ENCODE measurements at places on chromosomes 5 and 9.

DNA sequence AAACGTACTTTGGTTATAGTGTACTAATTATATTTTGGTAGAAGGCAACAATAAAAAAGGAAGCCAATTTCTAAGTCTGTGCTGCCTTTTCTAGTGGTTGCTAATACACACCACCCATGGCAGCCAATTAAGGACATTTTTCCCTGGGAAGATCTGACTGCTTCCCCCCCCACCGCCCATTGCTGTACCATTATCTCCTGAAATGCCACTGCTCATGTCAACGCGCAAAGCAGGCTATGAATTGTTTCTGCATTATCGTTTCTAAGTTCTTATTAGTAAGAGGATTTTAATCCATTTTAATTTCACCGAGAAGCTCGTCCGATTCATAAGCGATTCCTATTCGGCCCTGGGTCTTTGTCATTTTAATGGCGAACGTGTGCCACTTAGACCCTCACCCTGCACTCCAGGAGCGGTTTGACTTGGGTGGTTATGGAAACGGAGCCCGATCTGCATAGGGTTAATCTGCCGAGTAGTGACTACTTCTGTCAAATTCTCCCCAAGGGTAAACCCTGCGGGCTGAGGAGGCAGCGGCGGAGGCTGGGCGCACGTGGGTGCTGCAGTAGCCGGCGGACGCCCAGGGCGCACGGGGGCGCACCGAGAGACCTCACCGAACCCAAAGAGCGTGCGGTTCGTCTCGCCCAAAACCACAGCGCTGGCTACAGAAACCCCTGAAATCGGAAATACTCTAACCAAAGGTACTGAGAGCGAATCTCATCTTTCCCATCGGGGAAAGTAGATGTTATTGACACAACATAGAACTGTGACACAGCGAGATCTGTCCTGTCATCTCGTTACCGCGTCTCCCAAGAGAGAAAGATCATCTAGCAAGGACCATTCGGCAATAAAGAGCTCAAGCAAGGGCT is 55.8 kb upstream of the SHC3 start:
- peak; percentile 32 for DNase-seq

DNA sequence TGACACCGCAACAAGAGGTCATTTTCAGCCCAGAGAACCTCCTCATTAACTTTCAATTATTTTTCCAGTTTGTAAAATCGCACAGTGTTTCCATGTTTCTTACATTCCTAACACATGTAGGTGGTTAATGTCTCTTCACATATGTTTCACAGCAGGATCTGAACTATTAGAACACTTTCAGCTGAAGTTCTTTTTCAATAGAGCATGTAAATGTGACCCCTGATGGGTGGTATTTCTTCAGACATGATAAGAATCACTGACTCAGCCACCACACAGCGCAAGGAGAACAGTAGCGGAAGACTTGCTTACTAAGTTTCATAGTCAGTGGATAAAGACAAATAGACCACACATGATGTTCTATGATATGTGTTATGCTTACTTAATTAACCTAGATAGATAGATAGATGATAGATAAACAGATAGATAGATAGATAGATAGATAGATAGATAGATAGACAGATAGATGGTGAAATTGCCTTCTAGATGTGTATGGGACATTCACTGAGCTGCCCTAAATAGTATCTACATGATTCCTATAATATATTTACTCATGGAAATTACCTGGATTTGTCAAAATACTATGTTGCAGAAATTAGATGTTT is 1992.1 kb upstream of the NUDT12 start:
- DNase-seq = no peak

DNA sequence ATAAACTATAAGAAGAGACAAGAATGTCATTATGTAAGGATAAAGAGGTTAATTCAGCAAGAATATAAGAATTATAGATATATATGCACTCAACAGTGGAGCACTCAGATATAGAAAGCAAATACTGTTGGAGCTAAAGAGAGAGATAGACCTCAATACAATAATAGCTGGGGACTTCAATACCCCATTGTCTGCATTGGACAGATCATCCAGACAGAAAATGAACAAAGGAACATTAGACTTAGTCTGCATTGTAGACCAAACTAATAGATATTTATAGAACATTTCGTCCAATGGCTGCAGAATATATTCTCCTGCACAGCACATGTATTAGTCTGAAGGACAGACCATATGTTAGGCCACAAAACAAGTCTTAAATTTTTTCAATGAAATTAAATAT is 777.1 kb downstream of the CDH18 start:
- DNase-seq = no peak

DNA sequence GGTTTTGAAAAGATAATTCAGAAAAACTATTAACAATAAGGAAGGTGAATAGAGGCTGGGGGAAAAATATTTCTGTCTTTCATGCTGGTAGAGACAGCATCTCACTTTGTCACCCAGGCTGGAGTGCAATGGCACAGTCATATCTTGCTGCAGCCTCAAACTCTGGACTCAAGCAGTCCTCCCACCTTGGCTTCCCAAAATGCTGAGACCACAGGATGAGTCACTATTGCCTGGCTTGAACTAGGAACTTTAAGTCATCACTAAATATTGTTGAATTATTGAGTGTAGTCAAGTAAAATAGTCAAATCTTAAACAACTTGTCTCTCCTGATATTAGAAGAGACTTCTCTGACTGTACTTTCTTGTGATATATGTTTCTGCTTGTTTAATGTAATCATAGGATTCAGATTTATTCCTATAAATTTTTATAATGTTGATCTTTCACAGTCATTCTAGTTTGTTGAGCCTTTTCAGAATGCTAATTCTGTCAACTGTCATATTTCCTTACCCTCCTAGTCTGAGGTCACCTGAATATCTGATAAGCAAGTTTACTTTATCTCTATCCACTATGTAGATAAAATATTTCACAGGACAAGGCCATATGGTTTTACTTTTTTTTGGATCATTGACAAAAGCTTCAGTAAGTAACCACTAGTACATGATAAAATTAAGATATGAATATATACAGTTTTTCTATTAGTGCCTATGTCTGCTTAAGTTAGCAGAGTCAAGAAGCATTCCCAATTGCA is 1696.5 kb downstream of the MAT2B start:
- DNase-seq = no peak

- DNase-seq = no peak
Observed at GRCh38 chr5:173801006-173801405, 87.1 kb upstream of the CPEB4 start.

DNA sequence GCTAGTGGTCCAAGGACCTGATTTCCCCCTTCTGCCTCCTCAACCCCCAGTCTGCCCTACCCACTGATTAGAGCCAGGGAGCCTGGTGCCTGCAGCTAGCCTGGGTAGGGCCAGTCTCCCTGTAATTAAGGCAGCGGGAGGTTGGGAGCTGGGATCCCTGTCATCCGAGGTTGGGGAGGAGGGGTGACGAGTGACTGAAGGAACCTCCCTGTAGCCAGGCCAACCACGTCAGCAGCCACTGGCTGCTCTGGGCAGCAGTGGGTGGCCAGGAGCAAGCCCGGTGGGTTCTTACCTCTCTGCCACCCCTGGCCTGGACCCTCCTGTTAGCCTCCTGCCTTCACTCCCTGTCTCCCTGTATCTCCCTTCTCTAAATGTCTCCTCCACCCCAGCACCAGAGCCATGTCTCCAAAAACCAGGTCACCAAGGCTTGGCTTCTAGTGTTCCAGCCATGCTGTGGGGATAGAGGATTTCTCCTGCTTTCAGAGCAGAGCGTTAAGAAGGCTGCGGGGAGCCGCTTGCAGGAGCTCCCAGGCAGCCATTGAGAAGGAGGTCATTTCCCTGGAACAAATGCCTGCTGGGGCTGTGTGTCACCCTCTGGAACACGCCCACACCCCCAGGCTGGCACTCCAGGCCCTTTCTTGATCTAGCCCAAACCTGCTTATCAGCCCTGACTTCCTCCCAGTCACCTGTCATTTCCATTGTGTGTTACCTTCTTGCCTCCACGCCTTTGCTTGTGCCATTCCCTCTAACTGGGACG is 65.0 kb upstream of the GGTA1 start:
- no peak for DNase-seq

DNA sequence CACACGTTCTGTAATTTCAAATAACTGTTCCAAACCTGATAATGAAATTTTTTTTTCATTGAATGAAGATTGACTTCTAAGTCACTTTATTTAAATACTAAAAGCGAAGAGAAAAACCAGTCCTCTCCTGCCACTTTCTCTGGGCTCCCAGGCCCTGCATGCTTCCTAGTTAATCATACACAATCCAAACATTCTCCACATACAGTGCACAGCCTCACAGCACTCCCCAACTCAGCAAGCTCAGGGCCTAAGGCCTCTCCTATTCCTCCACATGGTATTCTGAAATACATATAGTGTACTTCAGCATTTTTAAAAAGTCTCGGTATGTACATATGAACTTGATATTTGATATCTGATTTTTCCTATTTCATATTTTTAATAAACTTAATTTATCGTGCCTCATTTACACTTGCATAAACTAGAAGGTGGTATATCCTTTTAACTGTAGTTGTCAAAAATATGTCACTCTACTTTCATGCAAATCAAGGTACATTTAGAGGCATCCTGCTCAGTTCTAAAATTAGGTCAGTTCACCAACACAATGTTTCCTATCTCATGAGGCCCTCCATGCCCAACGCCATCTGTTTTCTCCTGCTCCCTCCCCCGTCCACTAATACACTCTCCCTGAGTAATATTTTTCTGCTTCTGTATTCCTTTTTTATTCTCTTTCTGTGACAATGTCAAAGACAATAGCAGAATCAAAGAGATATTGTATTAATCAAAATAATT is 206.7 kb downstream of the ARRDC3 start:
- no peak for DNase-seq

- DNase-seq = no peak
Observed at GRCh38 chr5:93184041-93184440, 397.0 kb downstream of the NR2F1-AS1 start.

GRCh38 chr5:88304356-88304755 is 35.7 kb upstream of the TMEM161B start:
- DNase-seq = no peak

DNA sequence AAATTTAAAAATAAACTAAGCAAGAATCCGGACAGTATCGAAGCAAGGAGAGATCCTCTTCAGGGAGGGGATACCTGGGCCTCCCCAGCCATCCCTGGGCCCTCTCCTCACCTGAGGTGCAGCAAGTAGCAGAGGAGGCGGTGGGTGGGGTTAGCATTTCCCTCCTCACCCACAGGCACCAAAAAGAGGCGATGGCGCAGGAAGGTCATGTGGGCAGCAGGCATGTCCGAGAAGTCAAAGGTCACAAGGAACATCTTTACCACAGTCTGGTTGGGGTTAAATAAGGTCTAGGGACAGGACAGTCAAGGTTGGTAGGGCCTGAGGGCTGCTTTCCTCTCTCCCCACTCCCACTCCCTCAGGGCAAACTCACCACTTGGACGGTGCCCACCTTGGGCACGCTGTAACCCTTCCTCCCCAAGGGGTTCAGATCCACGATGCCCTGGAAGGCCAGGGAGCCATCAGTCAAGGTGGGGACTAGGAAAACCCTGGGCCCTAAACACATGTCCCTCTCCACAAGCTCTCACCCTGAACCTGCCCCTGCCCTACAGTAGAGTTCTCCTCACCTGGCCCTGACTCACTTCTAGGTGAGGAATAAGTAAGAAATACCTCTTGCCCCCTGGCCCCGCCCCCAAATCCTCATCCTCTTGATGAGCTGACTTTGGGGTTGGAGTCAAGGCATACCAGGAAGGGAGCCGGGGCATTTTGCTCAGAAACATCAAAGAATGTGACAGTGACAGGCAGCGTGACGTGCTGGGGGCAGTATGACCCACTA is 2.8 kb upstream of the STOML2 start:
- DNase-seq = no peak

- DNase-seq = no peak
Observed at GRCh38 chr9:71916834-71917534, 5.5 kb downstream of the C9orf85 start.

DNA sequence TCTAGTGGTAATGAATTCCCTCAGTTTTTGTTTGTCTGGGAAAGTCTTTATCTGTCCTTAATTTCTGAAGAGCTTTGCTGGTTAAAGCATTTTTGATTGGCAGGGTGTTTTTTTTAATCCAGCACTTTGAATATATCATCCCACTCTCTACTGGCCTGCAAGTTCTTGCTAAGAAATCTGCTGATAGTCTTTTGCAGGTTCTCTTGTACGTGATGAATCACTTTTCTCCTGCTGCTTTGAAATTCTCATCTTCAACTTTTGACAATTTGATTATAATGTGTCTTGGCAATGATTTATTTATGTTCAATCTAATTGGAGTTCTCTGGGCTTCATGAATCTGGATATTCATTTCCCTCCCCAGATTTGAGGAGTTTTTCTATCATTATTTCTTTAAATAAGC is 8.1 kb upstream of the TMEM215 start:
- no peak for DNase-seq

GRCh38 chr5:55816342-55816741 is 34.8 kb upstream of the IL31RA start:
- DNase-seq = no peak

GRCh38 chr5:9428272-9428671 is 117.6 kb downstream of the SEMA5A start:
- no peak for DNase-seq

GRCh38 chr9:106893088-106893487 is 30.1 kb downstream of the ZNF462 start:
- no peak for DNase-seq

Measured in stimulated activated CD4-positive, alpha-beta T cell treated with anti-CD3 and anti-CD28 coated beads, Interleukin-4, amount 100 ng/mL, for 4 hours (primary cell).